GM12891 (cell line): ENCODE measurements at places on chromosomes 4 and X.
A peak's percentile ranks its signal among the peaks of the same experiment; 100 is the strongest.

GRCh38 chr4:52911684-52912294 is 49.7 kb downstream of the RASL11B start:
- peak; percentile 24 for DNase-seq

DNA sequence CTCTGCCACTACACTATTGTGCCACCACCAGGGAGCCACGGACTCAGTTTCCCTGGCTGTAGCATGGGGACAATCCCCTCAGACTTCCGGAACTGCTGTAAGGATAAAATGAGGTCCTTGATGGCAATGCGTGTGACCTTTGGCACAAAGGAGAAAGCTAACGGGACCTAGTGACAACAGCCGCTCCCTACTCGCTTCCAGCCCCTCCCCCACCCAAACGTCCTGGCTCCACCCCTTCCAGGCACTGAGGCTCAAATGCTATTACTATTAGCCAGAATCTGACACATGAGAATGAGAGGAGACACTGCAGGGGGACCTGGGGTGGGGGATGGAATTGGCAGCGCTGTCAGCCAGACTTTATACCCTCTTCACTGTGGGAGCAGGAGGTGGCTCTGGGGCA is 5.4 kb upstream of the DUSP9 start:
- DNase-seq = no peak

GRCh38 chrX:40444798-40445496 is 135.8 kb upstream of the ATP6AP2 start:
- no peak for DNase-seq

- DNase-seq = no peak
Measured at GRCh38 chr4:153794006-153794405, 5.1 kb upstream of the SFRP2 start.

GRCh38 chr4:146637621-146638332 is 916 bp upstream of the POU4F2 start:
- DNase-seq = no peak

GRCh38 chrX:130120746-130121504 is 10.6 kb upstream of the ELF4 start:
- peak; percentile 69 for DNase-seq

DNA sequence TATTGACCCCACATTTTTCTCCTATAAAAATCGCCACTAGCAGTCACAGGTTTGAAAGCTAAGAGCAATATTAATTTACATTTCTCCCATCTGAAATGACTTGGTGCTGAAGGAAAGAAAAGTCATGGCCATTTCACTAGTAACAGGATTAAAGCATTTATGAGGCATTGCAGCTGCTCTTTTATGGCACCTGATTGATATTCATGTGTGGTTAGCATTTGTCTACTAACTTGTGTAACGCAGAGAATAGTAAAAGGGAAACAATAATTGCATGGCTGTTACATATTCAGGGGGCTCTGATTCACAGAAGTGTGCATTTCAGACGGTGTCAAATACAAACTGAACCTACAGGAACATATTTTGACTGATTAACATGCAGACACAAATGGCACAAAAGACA is 5.2 kb downstream of the PCDH19 start:
- DNase-seq = no peak

GRCh38 chr4:104494822-104495559 is at the start of gene CXXC4:
Gene CXXC4 (minus strand): TSS chr4:104494894. CDS start chr4:104491802, 3,092 bp downstream.
- peak; percentile 28 for DNase-seq

- no peak for DNase-seq
Measured at GRCh38 chr4:65798498-65799127, 128.3 kb upstream of the EPHA5 start.

DNA sequence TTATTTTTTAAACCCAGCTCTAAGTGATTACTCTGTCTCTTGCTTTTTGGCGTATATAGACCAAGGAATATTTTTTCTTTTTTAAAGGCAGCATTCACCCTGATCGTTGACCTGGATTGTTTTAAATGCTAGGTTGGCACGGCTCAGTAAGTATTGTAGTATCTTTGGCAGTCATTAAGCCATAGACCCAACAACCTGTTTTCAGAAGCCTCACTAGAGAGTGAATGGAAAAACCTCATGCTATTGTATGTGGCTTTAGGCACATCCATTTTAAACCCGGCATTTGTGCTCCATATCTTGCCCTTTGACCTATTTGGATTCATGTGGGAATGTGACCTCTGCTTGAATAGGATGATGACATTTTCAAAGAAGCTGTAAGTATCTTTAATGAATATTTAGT is 183.9 kb downstream of the SNCA start:
- DNase-seq = no peak
